H1 (cell line): ENCODE measurements at places on chromosomes 3 and 15. TPM values are rescaled to one million over a fixed set of nuclear protein-coding genes. Genes with fewer than 3 reads are reported as not detected.

CGNL1 gene
- 72.7 and 75.6 TPM in 2 replicates for total RNA-seq

VILL gene
- total RNA-seq = 4.1 and 4.6 TPM in 2 replicates

ATP13A3 gene
- total RNA-seq = 84.2 and 92.2 TPM in 2 replicates

DNAJA4 gene
- 2.5 and 3.6 TPM in 2 replicates for total RNA-seq

CPLX3 gene
- not detected in 2 replicates for total RNA-seq

CXCR6 gene
- not detected in 2 replicates for total RNA-seq

ZIC1 gene
- 1.5 and 2.2 TPM in 2 replicates for total RNA-seq

GJD2 gene
- total RNA-seq = 0.54 and 0.78 TPM in 2 replicates

GOLGA8T gene
- 1.0 and 1.5 TPM in 2 replicates for total RNA-seq

CYP8B1 gene
- not detected in 2 replicates for total RNA-seq

RBP2 gene
- not detected in 2 replicates for total RNA-seq

DNAH1 gene
- total RNA-seq = 0.63 and 1.5 TPM in 2 replicates

CTXND1 gene
- not detected in 2 replicates for total RNA-seq

CYP19A1 gene
- total RNA-seq = not detected in 2 replicates

GOLGA8R gene
- total RNA-seq = 0.10 and 0.34 TPM in 2 replicates

CX3CR1 gene
- not detected in 2 replicates for total RNA-seq

ANKUB1 gene
- total RNA-seq = not detected in 2 replicates

MRPL47 gene
- total RNA-seq = 76.6 and 81.4 TPM in 2 replicates

SEMA3G gene
- total RNA-seq = 1.5 TPM in 2 replicates

SLC9A9 gene
- total RNA-seq = 1.1 and 1.5 TPM in 2 replicates

P2RY14 gene
- not detected in 2 replicates for total RNA-seq

KAT2B gene
- 0.91 and 1.4 TPM in 2 replicates for total RNA-seq

TRIM69 gene
- 6.2 and 6.4 TPM in 2 replicates for total RNA-seq

FOXB1 gene
- total RNA-seq = 1.5 and 2.1 TPM in 2 replicates

SERPINI1 gene
- 5.6 and 9.9 TPM in 2 replicates for total RNA-seq

SLC30A4 gene
- 0.07 TPM in 1 of 2 replicates, not detected in the other for total RNA-seq

CLSTN2 gene
- total RNA-seq = 0.31 and 0.52 TPM in 2 replicates

TLR9 gene
- not detected in 2 replicates for total RNA-seq

SLC15A2 gene
- total RNA-seq = 1.8 and 2.0 TPM in 2 replicates

EIF1B gene
- total RNA-seq = 111 and 115 TPM in 2 replicates

SLC51A gene
- total RNA-seq = 7.7 and 9.8 TPM in 2 replicates

PSMD2 gene
- total RNA-seq = 358 and 363 TPM in 2 replicates

GUCA1C gene
- total RNA-seq = not detected in 2 replicates

IMPG2 gene
- 0.06 and 0.08 TPM in 2 replicates for total RNA-seq

SPINK8 gene
- not detected in 2 replicates for total RNA-seq

TMEM40 gene
- total RNA-seq = not detected in 2 replicates

TRIM71 gene
- total RNA-seq = 293 and 296 TPM in 2 replicates

ARPP21 gene
- total RNA-seq = not detected in 2 replicates

COLQ gene
- total RNA-seq = 0.99 and 1.9 TPM in 2 replicates

CFAP91 gene
- 3.8 and 5.4 TPM in 2 replicates for total RNA-seq
